Fibroblast of lung (primary cell): ENCODE measurements at places on chromosomes 7 and 10. TPM values are rescaled to one million over a fixed set of nuclear protein-coding genes. Genes with fewer than 3 reads are reported as not detected.
A peak's percentile ranks its signal among the peaks of the same experiment; 100 is the strongest.

- peak; percentile 61 for DNase-seq
- no peaks in the 10 kb centered on the region for H3K4me1 ChIP-seq
- H3K36me3 ChIP-seq, result no peaks in the 10 kb centered on the region
- H3K4me3 ChIP-seq, result no peak overlapping the region
- H3K27ac ChIP-seq, result no peak overlapping the region
These were observed 38.6 kb upstream of the RSBN1L start for GRCh38 chr7:77657427-77658224.

GRCh38 chr7:130894146-130894908 is 160.3 kb upstream of the KLF14 start:
- peak; percentile 72 for DNase-seq
- H3K27me3 ChIP-seq, result no peaks in the 10 kb centered on the region
- peaks cover 48% of the 10 kb centered on the region for H3K4me1 ChIP-seq
- peaks cover 33% of the 10 kb centered on the region for H3K36me3 ChIP-seq

DNA sequence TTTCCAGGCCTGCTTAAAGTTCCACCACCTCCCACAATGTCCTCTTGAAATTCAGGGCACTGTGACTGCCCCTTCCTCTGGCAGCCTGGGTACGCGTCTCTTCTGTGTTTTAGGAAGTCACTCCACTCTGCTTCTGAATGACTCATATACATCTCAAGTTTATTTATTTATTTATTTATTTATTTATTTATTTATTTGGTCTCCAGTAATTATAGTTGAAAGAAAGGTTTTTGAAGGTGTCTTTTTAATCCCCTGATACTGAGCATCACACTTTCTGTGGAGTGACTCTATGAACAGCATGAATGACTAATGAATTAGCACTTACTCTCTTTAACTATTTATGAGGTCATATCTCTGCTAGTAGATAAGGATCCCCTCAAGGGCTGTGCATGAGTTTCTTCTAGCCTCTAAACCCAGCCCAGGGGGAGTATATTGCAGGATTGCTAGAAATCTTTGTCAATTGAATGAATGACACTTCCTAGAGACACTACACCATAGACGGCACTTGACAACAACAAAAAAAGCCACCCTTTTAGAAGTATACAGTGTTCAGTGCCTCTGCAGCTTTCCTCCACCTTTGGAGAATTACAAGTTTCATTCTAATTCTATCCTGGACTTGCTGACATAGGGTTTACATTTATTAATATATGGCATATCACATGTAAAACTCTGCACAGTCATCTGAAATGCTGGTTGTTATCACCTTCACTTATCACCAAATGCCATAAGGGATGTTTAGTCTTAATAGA is 2.1 kb downstream of the MACC1 start:
- H3K4me3 ChIP-seq, result no peak overlapping the region
- H3K4me1 ChIP-seq, result peaks cover 12% of the 10 kb centered on the region
- no peaks in the 10 kb centered on the region for H3K36me3 ChIP-seq
- no peaks in the 10 kb centered on the region for H3K27me3 ChIP-seq

SPDYE8 gene
- total RNA-seq, result not detected in 2 replicates

INMT gene
- 17.5 and 75.8 TPM in 2 replicates for total RNA-seq

ZNF92 gene
- 3.6 and 4.1 TPM in 2 replicates for total RNA-seq

NRAP gene
- not detected in 2 replicates for total RNA-seq
